ENCODE measurements at places on chromosomes 6 and 20.

- no peak overlapping the region for H3K27ac ChIP-seq
- peaks cover 18% of the 10 kb centered on the region for H3K27me3 ChIP-seq
- H3K4me3 ChIP-seq, result no peak overlapping the region
- DNase-seq, result no peak
- peaks cover 15% of the 10 kb centered on the region for H3K36me3 ChIP-seq
Observed at GRCh38 chr6:29884261-29884660, 56.6 kb downstream of the HLA-G start.

DNA sequence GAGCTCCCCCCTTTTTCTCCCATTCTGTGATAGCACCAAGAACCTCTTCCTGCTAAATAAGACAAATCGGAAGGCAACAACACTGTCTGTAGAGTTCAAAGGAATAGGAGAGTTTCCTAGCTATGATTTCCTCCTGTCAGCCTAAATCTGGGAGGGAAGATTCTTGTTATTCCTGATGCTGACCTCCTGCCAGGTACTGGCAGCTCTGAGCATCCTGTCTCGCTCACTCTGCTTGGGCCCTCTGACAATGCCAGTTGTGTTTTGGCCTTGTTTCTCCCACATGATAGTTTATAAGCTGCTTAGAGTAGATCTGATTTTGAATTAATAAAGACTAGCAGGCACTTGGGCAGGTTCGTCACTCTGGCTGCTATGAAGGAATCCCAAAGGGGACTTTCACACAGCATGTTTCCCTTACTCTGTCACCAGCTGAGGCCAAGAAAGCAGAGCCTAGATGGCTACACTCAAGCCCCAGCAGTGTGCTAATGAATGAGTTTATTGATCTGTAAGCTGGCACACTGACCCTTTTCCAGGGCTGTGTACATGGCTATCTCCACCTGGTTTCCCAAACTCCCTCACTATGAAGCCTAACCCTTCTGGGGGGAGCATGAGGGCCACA lies 52.3 kb downstream of the UQCC1 start:
- peaks cover 32% of the 10 kb centered on the region for H3K36me3 ChIP-seq
- H3K4me3 ChIP-seq, result no peak overlapping the region
- H3K4me1 ChIP-seq, result no peaks in the 10 kb centered on the region

- peaks cover 3% of the 10 kb centered on the region for H3K4me1 ChIP-seq
- no peak overlapping the region for H3K4me3 ChIP-seq
- H3K27me3 ChIP-seq, result peaks cover 10% of the 10 kb centered on the region
Observed at GRCh38 chr20:51579137-51579536, 36.6 kb upstream of the NFATC2 start.

DNA sequence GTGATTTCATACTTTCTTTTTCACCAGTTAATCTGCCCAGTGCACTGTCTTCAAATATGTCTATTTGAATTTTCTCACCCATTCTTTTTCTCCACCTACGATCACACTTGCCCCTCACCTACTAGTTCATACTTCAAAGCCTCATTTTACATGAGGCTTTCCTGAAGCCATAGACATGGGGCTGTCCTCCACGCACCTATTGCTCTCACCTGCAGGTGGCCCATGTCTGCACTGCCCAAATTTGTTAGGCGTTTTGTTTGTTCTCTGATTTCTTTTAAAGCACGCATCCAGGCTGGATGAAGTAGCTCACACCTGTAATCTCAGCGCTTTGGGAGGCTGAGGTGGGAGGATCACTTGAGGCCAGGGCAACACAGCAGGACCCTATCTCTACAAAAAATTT lies 106.8 kb upstream of the RIPOR2 start:
- H3K27ac ChIP-seq, result peak overlapping the region; percentile 97
- peaks cover 9% of the 10 kb centered on the region for H3K36me3 ChIP-seq
- H3K4me1 ChIP-seq, result peaks cover 56% of the 10 kb centered on the region
- peak overlapping the region; percentile 94 for H3K4me3 ChIP-seq
- DNase-seq, result peak; percentile 73
- no peaks in the 10 kb centered on the region for H3K27me3 ChIP-seq

DNA sequence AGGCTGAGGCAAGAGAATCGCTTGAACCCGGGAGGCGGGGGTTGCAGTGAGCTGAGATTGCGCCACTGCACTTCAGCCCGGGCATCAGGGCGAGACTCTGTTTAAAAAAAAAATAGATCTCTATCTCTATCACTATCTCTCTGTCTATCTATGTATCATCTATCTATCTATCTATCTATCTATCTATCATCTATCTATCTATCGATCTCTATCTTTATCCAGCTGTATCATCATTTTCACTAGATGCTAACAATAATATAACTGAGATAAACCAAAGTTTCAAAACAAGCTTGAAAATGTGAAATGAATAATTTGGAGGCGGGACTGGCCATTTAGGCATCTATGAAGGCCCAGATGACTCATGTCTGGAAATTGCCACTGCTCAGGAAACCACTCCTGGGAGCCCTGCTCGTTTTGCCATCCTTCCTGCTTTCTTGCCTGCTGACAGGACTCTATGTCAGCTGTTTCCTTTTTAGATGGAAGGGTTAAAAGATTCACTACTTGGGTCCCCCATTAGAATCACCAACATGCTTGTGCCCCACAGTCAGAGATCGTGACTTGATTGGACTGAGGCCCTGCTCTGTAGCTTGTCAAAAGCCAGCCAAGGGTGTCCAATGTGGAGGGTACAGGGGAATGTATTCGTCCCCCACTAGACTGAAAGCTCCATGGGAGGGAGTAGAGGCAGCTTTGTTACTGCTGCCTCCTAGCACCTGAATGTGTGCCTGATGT lies 61.7 kb downstream of the UTRN start:
- peak overlapping the region; percentile 73 for H3K4me3 ChIP-seq
- DNase-seq, result peak; percentile 64
- H3K36me3 ChIP-seq, result peaks cover 12% of the 10 kb centered on the region

DNA sequence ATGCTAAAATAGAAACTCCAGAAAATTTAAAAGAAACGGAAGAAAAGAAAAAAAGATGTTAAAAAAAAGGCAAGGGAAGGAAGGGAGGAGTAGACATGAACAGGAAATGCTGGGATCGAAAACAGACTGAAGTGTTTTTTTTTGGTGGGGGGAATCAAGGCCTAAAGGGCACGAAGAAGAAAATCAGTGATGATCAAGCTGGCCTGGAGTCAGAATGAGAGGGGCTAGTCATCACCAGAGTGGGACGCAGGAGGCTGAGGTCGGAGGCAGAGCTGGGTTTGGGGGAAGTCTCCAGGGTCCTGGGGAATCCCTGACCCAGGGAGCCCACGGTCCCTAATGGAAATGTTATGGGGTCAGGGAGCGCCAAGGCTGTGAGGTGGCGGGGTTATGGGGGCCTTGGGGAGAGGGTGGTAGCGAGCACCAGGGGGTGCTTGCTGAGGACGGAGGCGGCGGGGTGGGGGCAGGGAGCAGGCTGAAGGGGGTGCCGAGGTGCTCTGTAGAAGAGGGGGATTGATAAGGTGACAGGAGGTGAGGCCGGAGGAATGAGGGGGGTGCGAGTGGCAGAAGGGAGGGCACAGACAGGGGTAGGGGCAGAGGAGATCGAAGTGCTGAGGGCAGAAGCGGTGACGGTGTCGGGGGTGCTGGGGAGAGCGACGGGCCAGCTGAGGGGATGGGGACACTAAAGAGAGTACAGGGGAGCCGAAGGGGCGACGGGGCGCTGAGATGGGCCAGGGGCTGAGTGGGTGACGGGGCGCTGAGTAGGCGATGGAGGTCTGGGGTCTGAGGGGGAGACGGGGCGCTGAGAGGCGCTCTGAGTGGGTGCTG lies 684 bp downstream of the ZNFX1 start:
- no peaks in the 10 kb centered on the region for H3K27me3 ChIP-seq
- H3K27ac ChIP-seq, result peak overlapping the region; percentile 99
- H3K4me1 ChIP-seq, result peaks cover 48% of the 10 kb centered on the region
- H3K4me3 ChIP-seq, result peak overlapping the region; percentile 99

GRCh38 chr20:17507032-17507431 lies 24.1 kb downstream of the BFSP1 start:
- peaks cover 59% of the 10 kb centered on the region for H3K4me1 ChIP-seq
- no peaks in the 10 kb centered on the region for H3K27me3 ChIP-seq
- H3K36me3 ChIP-seq, result no peaks in the 10 kb centered on the region
- no peak for DNase-seq
- H3K4me3 ChIP-seq, result no peak overlapping the region
- no peak overlapping the region for H3K27ac ChIP-seq

- peak overlapping the region; percentile 91 for H3K27ac ChIP-seq
- H3K4me1 ChIP-seq, result peaks cover 30% of the 10 kb centered on the region
- H3K36me3 ChIP-seq, result peaks cover 2% of the 10 kb centered on the region
- peak; percentile 81 for DNase-seq
Observed at GRCh38 chr20:49712996-49713752, 504 bp downstream of the B4GALT5 start.

- no peaks in the 10 kb centered on the region for H3K27me3 ChIP-seq
- H3K4me1 ChIP-seq, result no peaks in the 10 kb centered on the region
- H3K27ac ChIP-seq, result no peak overlapping the region
- H3K4me3 ChIP-seq, result no peak overlapping the region
- H3K36me3 ChIP-seq, result no peaks in the 10 kb centered on the region
Observed at GRCh38 chr6:131979515-131980337, 28.6 kb upstream of the CCN2 start.

DNA sequence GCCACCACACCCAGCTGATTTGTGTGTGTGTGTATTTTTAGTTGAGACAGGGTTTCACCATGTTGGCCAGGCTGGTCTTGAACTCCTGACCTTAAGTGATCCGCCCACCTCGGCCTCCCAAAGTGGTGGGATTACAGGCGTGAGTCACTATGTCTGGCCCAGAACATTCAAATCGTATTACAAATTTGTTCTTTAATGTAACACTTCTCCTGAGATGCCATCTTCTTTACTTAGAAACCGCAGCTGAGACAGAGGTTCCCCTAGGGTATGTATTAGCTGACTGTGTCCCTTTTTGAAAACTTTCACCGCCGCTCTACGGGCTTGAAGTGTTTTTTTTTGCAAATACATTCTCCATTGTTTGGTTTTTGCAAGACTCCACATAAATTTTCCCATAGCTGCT lies 62.6 kb downstream of the TOX2 start:
- peaks cover 11% of the 10 kb centered on the region for H3K36me3 ChIP-seq
- H3K4me3 ChIP-seq, result no peak overlapping the region
- H3K27me3 ChIP-seq, result peaks cover 17% of the 10 kb centered on the region
- DNase-seq, result no peak
- no peak overlapping the region for H3K27ac ChIP-seq

- H3K27me3 ChIP-seq, result no peaks in the 10 kb centered on the region
- peaks cover 17% of the 10 kb centered on the region for H3K4me1 ChIP-seq
- H3K27ac ChIP-seq, result no peak overlapping the region
Observed at GRCh38 chr6:11974089-11974488, 38.0 kb upstream of the HIVEP1 start.

DNA sequence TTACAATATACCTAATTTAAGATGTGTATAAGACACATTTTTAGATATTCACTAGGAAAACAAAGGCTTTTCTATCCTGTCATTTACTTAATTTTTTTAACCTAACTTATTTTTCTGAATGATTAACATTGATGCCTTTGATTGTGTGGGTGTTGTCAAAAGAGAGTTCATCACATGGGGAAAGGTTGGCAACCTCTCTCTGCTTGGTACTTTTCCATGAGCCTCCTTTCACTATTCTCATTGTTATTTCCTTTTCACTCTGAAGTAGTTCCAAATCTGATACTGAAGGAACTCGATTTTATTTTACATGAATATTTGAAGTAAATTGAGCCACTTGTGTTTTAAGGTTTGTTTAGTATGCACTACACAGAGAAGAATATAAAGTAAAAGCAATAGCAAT lies 35.9 kb downstream of the TPD52L1 start:
- no peak for DNase-seq
- H3K4me3 ChIP-seq, result no peak overlapping the region
- H3K36me3 ChIP-seq, result no peaks in the 10 kb centered on the region
- H3K27ac ChIP-seq, result no peak overlapping the region
- H3K27me3 ChIP-seq, result peaks cover 18% of the 10 kb centered on the region
- peaks cover 2% of the 10 kb centered on the region for H3K4me1 ChIP-seq

- peaks cover 3% of the 10 kb centered on the region for H3K4me1 ChIP-seq
- no peak overlapping the region for H3K4me3 ChIP-seq
- no peaks in the 10 kb centered on the region for H3K36me3 ChIP-seq
- H3K27me3 ChIP-seq, result no peaks in the 10 kb centered on the region
- no peak for DNase-seq
Observed at GRCh38 chr20:47843886-47844567, 58.7 kb upstream of the SULF2 start.

DNA sequence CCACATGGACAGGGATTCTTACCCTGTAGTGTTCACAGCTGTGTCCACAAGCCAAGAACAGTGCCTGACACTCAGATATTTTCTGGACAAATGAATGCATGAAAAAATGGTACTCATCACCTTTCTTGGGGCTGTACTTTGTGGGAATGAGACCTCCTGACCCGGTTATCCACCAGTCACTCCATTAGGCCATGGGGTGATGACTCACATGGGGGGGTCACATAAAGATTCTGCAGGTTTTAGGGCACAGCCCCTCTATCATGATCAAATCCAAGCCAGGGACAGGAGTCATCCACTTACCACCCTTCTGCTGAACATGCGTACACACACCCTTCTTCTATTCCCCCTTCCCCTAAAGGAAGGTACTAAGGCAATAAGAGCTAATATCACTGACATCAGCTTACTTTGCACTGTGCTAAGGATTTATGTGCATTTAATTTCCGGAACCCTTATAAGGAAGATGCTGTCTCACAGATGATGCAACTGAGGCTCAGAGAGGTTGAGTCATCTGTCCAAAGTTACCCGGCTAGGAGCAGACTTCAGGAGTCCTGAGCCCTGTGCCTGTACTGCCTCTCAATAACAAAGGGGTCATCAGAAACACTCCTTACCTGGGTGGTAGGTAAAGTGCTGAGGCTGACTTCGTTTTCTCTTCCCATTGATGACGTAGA lies 107.8 kb downstream of the NFATC2 start:
- DNase-seq, result no peak
- H3K36me3 ChIP-seq, result peaks cover 81% of the 10 kb centered on the region
- H3K27me3 ChIP-seq, result no peaks in the 10 kb centered on the region
- peaks cover 42% of the 10 kb centered on the region for H3K4me1 ChIP-seq

DNA sequence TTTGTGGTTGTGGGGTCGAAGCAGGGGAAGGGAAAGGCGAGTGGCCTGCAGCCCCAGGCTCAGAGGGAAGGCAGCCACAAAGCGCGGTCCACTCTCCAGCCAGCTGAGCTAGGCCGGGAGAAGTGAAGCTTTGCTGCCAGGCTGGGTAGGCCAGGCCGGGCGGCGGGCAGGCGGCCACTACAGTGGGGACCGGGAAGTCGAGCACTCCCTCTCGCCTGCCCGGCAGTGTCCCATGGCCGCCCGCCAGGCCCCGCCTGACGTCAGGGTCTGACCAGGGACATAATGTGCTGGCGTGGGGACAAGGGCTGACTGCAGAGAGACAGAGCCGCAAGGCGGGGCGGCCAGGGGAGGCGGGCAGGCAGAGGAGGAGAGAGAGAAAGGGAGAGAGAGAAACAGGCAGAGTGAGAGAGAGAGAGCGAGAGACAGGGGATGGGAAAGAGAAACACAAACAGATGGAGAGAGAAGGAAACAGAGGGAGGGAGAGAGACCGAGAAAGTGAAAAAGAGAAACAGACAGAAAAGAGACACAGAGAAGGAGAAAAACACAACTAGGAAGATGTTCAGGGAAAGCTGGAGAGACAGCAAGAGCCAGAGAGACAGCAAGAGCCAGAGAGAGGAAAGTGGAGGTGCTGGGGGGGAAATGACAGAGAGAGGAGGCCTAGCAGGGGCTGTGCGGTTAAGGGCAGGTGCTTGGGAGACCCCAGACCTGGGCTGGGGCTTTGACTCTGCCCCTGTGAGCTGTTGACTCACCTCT lies 94.5 kb upstream of the PTPN1 start:
- no peaks in the 10 kb centered on the region for H3K36me3 ChIP-seq
- H3K27ac ChIP-seq, result no peak overlapping the region
- no peak for DNase-seq

- no peaks in the 10 kb centered on the region for H3K36me3 ChIP-seq
- no peak overlapping the region for H3K4me3 ChIP-seq
- no peak for DNase-seq
- peaks cover 16% of the 10 kb centered on the region for H3K27me3 ChIP-seq
- H3K27ac ChIP-seq, result no peak overlapping the region
Observed at GRCh38 chr6:44169154-44169553, 10.5 kb downstream of the CAPN11 start.

Measured in activated CD4-positive, alpha-beta T cell treated with anti-CD3 and anti-CD28 coated beads, Interleukin-2, amount 10 ng/mL, durations not matched to agents 24 days and 14 days (primary cell).